ENCODE measurements at places on chromosomes 16 and 17. TPM values are rescaled to one million over a fixed set of nuclear protein-coding genes. Genes with fewer than 3 reads are reported as not detected.
A peak's percentile ranks its signal among the peaks of the same experiment; 100 is the strongest.

- peak overlapping the region; percentile 100 for H3K27ac ChIP-seq
- peaks cover 30% of the 10 kb centered on the region for H3K36me3 ChIP-seq
- H3K4me1 ChIP-seq: peaks cover 10% of the 10 kb centered on the region
- H3K27me3 ChIP-seq: no peaks in the 10 kb centered on the region
- peak overlapping the region; percentile 86 for H3K4me3 ChIP-seq
Measured at GRCh38 chr17:8151120-8151640, 1.0 kb downstream of the PER1 start.

The HCRT gene
- total RNA-seq: not detected

- H3K4me1 ChIP-seq: no peaks in the 10 kb centered on the region
- H3K27me3 ChIP-seq: no peaks in the 10 kb centered on the region
- H3K4me3 ChIP-seq: no peak overlapping the region
- no peak for DNase-seq
- H3K27ac ChIP-seq: no peak overlapping the region
Measured at GRCh38 chr16:70302745-70303144, 3.8 kb downstream of the DDX19B start.

GRCh38 chr16:70689035-70689969 is 3.4 kb upstream of the MTSS2 start:
- no peak for DNase-seq
- peaks cover 53% of the 10 kb centered on the region for H3K4me1 ChIP-seq
- H3K4me3 ChIP-seq: no peak overlapping the region
- H3K27ac ChIP-seq: peak overlapping the region; percentile 93

- no peaks in the 10 kb centered on the region for H3K36me3 ChIP-seq
- no peaks in the 10 kb centered on the region for H3K27me3 ChIP-seq
- H3K4me3 ChIP-seq: no peak overlapping the region
- H3K27ac ChIP-seq: no peak overlapping the region
Measured at GRCh38 chr16:50708373-50709060, 15.1 kb downstream of the NOD2 start.

- DNase-seq: no peak
- no peaks in the 10 kb centered on the region for H3K27me3 ChIP-seq
- no peak overlapping the region for H3K27ac ChIP-seq
- H3K36me3 ChIP-seq: no peaks in the 10 kb centered on the region
- H3K4me3 ChIP-seq: no peak overlapping the region
Measured at GRCh38 chr16:58042886-58043515, 17.4 kb downstream of the MMP15 start.

GRCh38 chr17:78484271-78485246 is 92.6 kb downstream of the DNAH17 start:
- DNase-seq: no peak
- H3K27me3 ChIP-seq: peaks cover 9% of the 10 kb centered on the region
- H3K27ac ChIP-seq: no peak overlapping the region

Measured in breast epithelium (tissue), 4 donors.